ENCODE measurements at places on chromosomes 5 and 9.

GRCh38 chr9:130323051-130323745, 57.6 kb downstream of the HMCN2 start:
- DNase-seq, result no peak

DNA sequence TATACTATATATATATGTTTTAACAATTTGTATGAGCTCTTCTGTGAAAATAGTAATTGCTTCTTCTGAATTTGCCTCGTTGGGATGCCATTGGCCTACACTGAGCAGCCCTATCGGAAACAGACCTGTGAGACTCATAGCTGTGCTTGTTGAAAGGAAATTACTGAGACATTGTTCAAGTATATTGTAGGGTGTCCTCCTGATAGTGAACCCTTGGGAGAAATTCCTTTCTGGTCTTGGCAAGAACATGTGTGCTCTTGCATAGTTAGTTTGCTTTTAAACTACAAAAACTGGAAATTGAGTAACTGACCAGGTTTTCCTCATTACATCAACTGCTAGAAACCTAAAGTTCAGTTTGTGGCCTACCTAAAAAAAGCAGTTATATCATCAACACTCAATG, 160.9 kb downstream of the LURAP1L start:
- DNase-seq, result no peak

GRCh38 chr5:95075111-95075510, 209.8 kb downstream of the MCTP1 start:
- DNase-seq, result no peak

DNA sequence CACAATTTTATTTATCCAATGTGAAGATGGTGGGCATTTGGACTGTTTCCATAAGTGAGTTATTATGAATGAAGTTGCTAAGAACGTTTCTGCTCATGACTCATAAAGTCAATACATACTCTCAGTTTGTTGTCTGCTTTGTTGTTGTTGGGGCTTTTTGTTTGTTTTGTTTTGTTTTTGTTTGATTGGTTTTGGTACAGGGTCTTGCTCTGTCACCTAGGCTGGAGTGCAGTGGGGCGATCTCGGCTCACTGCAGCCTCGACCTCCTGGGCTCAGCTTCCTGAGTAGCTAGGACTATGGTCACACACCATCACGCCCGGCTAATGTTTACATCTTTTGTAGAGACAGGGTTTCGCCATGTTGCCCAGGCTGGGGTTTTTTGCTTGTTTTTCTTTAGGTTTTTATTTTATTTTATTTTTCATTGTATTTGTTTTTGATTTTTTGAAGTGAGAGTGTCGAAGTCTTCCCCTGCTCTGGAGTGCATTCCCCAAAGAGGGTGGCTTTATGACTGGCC, 18.0 kb downstream of the TRIM7 start:
- DNase-seq, result no peak

GRCh38 chr5:158039911-158040347, 181.0 kb upstream of the CLINT1 start:
- no peak for DNase-seq

- no peak for DNase-seq
Observed at GRCh38 chr9:20526500-20527319, 95.6 kb downstream of the MLLT3 start.

- DNase-seq, result no peak
Observed at GRCh38 chr9:124478354-124478753, 28.1 kb downstream of the ADGRD2 start.

GRCh38 chr5:142897328-142897727, 127.2 kb downstream of the ARHGAP26 start:
- DNase-seq, result no peak

- DNase-seq, result no peak
Observed at GRCh38 chr5:60485361-60485760, 214.6 kb downstream of the DEPDC1B start.

DNA sequence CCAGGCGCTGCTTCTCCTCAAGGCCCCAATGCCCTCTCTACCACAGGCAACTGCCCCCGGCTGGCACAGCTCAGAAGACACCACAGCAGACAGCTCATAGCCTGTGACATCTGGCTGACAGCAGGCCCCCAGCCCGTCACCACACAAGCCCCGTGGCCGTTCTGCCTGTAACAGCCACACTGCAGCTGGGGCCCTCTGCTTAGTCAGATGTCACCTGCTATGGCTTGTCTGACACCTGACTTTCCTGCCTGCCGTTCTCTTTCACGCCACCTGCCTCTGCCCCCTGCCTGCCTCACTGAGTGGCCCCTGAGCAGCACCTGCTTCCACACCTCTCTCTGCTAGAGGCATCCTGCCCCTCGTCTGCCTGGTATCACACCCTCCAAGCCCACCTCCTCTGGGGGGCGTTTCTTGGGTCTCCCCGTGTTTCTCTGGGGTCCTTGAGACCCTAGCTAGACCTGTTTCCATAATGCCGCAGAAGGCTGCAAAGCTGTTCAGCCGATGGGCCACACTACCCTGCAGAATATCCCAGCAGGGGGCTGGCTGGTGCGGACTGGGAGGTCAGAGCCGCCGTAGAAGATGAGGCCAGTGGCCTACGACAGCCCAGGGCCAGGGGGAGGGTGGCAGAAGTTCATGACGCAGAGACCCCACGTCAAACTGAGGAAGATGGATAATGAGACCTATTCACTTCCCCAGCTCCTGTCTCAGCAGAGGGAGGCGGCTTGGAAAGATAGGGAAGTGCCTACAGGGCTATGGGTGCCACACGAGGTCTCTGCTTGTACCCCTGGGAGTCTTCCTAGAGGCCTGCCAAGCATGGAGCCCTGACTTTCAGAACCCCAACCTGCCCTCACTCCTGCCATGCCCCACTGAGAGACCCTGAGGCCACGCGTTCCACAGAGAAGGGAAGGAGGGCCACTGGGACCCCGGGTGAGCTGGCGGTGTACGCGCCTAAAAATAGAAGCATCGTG, 95.1 kb downstream of the ZNF354C start:
- no peak for DNase-seq

DNA sequence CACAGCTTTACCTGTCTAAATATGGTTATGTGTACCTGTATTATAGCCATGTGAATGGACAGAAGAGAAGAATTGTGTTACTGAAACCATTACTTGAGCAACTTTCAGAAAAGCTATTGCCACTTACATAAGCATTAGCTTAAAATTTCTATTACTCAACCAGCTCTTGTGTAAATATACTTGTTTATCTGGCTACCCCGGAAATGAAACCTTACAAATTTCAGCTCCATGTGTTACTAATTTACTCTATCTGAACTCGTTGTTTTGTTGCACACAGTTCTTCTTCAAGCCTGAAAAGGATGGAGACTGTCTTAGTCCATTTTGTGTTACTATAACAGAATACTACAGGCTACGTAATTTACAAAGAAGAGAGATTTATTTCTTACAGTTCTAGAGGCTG, 22.5 kb upstream of the ADAMTSL1 start:
- DNase-seq, result no peak

GRCh38 chr5:66810848-66811261, 214.7 kb downstream of the MAST4 start:
- DNase-seq, result no peak

DNA sequence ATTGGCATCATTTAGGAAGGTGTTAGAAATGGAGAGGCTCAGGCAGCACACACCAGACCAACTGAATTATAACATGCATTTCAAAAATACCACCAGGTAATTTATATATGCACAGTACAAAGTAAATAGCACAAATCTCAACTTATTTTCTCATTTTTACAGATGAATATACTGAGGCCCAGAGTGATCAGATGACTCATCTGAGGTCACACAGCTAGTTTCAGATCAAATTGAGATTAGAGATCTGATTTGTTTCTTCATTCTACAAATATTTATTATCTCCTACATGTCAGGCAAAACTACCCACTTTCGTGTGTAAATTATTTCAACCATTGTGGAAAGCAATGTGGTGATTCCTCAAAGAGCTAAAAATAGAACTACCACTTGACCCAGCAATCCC, 507.1 kb downstream of the TLE4 start:
- DNase-seq, result no peak

GRCh38 chr5:68548959-68549676, 333.6 kb downstream of the PIK3R1 start:
- no peak for DNase-seq

GRCh38 chr9:110298043-110298605, 39.5 kb downstream of the TXNDC8 start:
- DNase-seq, result no peak

GRCh38 chr9:76414661-76415060, 20.4 kb upstream of the RFK start:
- no peak for DNase-seq

DNA sequence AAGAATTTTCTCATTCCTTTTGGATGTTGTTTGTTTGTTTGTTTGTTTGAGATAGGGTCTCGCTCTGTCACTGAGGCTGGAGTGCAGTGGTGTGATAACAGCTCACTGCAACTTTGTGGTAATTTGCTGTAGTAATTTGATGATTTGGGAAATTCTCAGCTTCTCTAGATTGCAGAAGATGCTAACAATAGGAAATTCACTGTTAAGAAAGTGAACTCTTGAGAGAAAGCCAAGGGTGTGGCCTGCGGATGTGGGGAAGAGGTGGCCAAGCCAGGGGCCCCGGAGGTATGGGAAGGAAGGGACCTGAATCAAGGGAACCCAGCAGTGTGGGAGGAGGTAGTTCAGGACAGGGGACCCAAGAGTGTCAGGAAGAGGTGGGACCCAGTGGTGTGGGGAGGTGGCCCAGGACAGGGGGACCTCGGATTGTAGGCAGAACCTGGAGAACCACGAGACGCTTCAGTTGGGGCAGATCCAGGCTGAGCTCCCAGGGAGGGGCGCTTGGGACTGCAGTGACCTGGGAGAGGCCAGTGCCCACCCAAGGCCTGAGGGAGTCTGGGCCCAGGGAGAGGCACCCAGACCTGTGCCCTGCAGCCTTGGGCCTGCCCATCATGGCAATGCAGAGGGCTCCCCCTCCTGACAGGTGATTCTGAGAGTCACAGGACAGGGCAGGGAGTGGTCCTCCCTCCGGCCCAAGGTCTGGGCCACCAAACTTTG, 5.6 kb upstream of the LCN2 start:
- no peak for DNase-seq

- no peak for DNase-seq
Observed at GRCh38 chr5:115297031-115297430, 577 bp upstream of the CCDC112 start.

GRCh38 chr9:122846371-122846940, 18.1 kb upstream of the PDCL start:
- no peak for DNase-seq

- no peak for DNase-seq
Observed at GRCh38 chr5:140003519-140003918, 39.6 kb downstream of the NRG2 start.

- DNase-seq, result no peak
Observed at GRCh38 chr9:116096046-116096445, 57.5 kb upstream of the PAPPA start.

DNA sequence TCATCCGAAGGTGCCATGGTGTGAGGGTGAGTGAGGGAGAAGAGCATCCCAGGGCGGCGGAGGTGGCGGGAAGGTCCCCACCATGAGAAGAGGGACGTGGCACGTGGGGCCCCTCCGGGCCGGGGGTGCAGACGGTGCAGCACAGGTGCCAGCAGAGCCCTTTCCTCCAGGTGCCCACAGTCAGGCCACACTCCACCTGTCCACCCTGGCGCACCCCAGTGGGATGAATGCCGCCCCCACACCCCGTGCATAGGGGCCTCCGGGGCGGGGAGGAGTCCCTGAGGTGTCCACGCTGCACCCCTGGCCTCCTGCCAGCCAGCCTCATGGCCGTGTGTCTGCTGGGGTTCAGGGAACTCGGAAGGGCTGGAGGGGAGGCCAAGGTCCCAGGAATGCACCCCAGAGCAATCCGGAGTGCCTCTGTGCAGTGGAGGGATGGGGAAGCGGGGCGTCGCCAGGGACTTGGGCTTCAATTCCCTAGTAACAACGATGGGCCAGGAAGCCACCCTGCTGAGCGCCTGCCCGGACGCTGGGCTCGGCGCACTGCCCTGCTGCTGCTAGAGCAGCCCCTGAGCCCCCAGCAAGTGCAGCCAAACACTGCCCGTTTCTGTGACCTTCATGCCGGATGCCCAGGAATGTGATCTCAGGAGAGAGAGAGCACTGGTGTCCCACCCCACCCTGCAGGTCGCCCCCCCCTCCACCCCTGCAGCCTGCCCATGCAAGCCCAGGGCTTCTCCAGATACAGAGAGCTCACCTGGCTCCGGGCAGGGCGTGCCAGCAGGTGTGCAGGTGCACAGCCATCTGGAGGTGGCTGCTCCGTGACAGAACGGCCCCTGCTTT, 8.8 kb upstream of the NACC2 start:
- no peak for DNase-seq

- peak; percentile 83 for DNase-seq
Observed at GRCh38 chr9:3576328-3576727, 50.5 kb upstream of the RFX3 start.

- no peak for DNase-seq
Observed at GRCh38 chr9:127885508-127886281, 8.2 kb upstream of the AK1 start.

GRCh38 chr5:141369994-141370848, at the start of gene PCDHGB3:
TSS of gene PCDHGB3 (plus strand) at chr5:141370242. CDS start at chr5:141370395, 153 bp downstream.
- DNase-seq, result no peak

GRCh38 chr5:107977550-107978071, 306.9 kb upstream of the EFNA5 start:
- no peak for DNase-seq

GRCh38 chr5:180636403-180637075, 12.9 kb downstream of the FLT4 start:
- no peak for DNase-seq

DNA sequence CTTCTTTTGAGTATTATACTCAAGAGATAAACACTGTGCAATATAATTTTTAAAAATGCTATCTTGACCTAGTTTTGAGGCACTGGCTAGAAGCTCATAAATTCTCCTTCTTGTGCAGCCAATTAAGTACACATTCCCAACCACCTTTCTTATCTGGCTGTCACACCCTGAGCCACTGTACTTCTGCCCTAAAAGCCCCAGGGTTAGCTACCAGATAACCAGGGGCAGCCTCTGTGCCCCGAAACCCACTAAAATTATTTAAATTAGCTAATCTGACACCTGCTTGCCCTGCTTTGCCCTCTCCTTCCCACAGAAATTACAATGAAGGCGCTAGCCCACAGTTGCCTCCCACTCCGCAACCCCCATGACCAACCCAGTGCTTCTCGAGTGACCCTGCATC, 597.3 kb upstream of the TYRP1 start:
- DNase-seq, result no peak

- DNase-seq, result no peak
Observed at GRCh38 chr5:115458003-115458409, 86.6 kb downstream of the FEM1C start.
